Mesothelial cell of epicardium (in vitro differentiated cells): ENCODE measurements at places on chromosomes 2 and 18.

- DNase-seq = no peak
These were observed 117.2 kb downstream of the HNMT start for GRCh38 chr2:138081225-138082073.

DNA sequence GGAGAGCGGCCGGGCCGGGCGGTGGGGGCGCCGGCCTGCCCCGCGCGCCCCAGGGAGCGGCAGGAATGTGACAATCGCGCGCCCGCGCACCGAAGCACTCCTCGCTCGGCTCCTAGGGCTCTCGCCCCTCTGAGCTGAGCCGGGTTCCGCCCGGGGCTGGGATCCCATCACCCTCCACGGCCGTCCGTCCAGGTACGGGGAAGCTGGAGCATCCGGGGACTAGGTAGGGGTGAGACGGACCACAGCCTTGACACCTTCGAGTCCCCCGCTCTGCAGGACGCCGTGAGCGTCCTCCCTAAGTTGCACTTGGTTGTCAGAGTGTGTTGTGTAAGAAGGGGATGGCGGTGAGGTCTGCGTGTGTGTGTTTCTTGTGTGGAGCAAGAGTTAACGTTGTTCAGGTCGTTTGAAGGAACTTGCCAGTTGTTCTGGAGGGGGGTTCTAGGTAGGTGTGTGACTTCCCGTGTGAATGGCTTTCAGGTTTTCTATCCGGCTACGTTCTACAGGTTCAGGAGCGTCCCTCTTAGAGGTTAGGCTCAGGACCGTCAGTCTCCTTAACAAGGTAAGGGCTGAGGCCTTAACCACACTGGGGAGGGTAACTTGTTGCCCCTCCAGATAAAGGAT, 393 bp downstream of the IL1R1 start:
- no peak for DNase-seq

GRCh38 chr2:118190474-118190873, 102.2 kb downstream of the INSIG2 start:
- DNase-seq = no peak

- no peak for DNase-seq
These were observed 297.7 kb upstream of the DOK6 start for GRCh38 chr18:69102959-69103358.

DNA sequence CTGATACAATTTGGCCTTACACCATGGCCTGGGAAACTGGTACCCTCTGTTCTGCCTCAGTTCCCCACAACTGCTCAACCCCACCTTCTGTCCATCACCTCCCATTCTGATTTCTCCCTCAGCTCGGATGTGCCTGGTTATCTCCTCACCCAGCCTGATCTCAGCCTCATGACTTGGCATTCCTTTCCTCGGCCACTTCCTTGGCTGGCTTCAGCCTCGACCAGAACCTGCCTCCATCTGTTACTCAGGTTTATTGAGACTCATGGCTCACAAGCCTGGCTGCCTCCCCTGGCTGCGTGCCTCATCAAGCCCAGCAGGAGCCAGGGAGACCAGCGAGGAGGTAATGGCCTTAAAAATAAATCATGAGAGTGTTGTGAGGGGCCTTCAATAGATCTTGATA, 356.2 kb upstream of the SPRED2 start:
- DNase-seq = no peak
